Lung microvascular endothelial cell (primary cell): ENCODE measurements at places on chromosomes 4 and X. TPM values are rescaled to one million over a fixed set of nuclear protein-coding genes. Genes with fewer than 3 reads are reported as not detected.

Gene SPATA18
- 0.79 and 2.2 TPM in 2 replicates for total RNA-seq

Gene PRDM5
- 3.1 and 6.2 TPM in 2 replicates for total RNA-seq

Gene HDX
- 3.5 and 4.2 TPM in 2 replicates for total RNA-seq

Gene NOX1
- total RNA-seq, result not detected in 2 replicates

Gene VCX3A
- not detected in 2 replicates for total RNA-seq

Gene DBET
- not detected in 2 replicates for total RNA-seq

Gene RPA4
- total RNA-seq, result 0.44 and 0.79 TPM in 2 replicates

Gene MAGEA10
- not detected in 2 replicates for total RNA-seq

Gene DGAT2L6
- total RNA-seq, result not detected in 2 replicates

Gene FMR1NB
- not detected in 2 replicates for total RNA-seq

Gene UGT2B15
- total RNA-seq, result not detected in 2 replicates

Gene SOX3
- not detected in 2 replicates for total RNA-seq

Gene AREG
- under 0.01 and 0.22 TPM in 2 replicates for total RNA-seq

Gene ZNF157
- total RNA-seq, result not detected in 2 replicates

Gene AMELX
- total RNA-seq, result not detected in 2 replicates

Gene GPR119
- total RNA-seq, result not detected in 2 replicates

Gene STBD1
- total RNA-seq, result 0.40 and 1.5 TPM in 2 replicates

Gene FGFBP1
- total RNA-seq, result not detected in 2 replicates

Gene GPC4
- under 0.01 and 0.22 TPM in 2 replicates for total RNA-seq

Gene COL4A6
- total RNA-seq, result 0.20 and 2.4 TPM in 2 replicates

Gene NIPAL1
- total RNA-seq, result under 0.01 and 0.20 TPM in 2 replicates

Gene CACNA1F
- under 0.01 TPM in 1 of 2 replicates, not detected in the other for total RNA-seq

Gene ALAS2
- not detected in 2 replicates for total RNA-seq

Gene TMEM35A
- 0.99 and 4.8 TPM in 2 replicates for total RNA-seq

Gene MAGEA12
- total RNA-seq, result not detected in 2 replicates

Gene TMEM47
- total RNA-seq, result 3.2 and 7.4 TPM in 2 replicates

Gene IQSEC2
- total RNA-seq, result 0.20 and 0.44 TPM in 2 replicates

Gene GJB1
- total RNA-seq, result not detected in 2 replicates

Gene PDCL2
- total RNA-seq, result not detected in 2 replicates

Gene RPS6KA6
- total RNA-seq, result 0.87 and 0.99 TPM in 2 replicates

Gene PASD1
- total RNA-seq, result not detected in 2 replicates

Gene TMPRSS11D
- total RNA-seq, result under 0.01 TPM in 2 replicates

Gene MID1IP1
- total RNA-seq, result 10.0 and 12.7 TPM in 2 replicates

Gene PFKFB1
- total RNA-seq, result under 0.01 TPM in 1 of 2 replicates, not detected in the other

Gene SMIM31
- total RNA-seq, result not detected in 2 replicates

Gene FAM47E
- not detected in 2 replicates for total RNA-seq

Gene PPP2R2C
- total RNA-seq, result 0.22 and 0.60 TPM in 2 replicates

Gene ZNF711
- 3.3 and 4.6 TPM in 2 replicates for total RNA-seq

Gene TMSB15C
- 6.1 and 8.3 TPM in 2 replicates for total RNA-seq

Gene LDB2
- total RNA-seq, result 346 and 363 TPM in 2 replicates

Gene PNMA6E
- not detected in 2 replicates for total RNA-seq

Gene CCNA2
- 7.3 and 27.7 TPM in 2 replicates for total RNA-seq

Gene TRIM60
- total RNA-seq, result not detected in 2 replicates

Gene DGKK
- total RNA-seq, result not detected in 2 replicates

Gene NHSL2
- total RNA-seq, result 14.1 and 19.2 TPM in 2 replicates

Gene AVPR2
- total RNA-seq, result 0.22 and 0.99 TPM in 2 replicates

Gene STARD8
- 16.8 and 33.3 TPM in 2 replicates for total RNA-seq
